ENCODE measurements at places on chromosomes 6 and 20.
A peak's percentile ranks its signal among the peaks of the same experiment; 100 is the strongest.

DNA sequence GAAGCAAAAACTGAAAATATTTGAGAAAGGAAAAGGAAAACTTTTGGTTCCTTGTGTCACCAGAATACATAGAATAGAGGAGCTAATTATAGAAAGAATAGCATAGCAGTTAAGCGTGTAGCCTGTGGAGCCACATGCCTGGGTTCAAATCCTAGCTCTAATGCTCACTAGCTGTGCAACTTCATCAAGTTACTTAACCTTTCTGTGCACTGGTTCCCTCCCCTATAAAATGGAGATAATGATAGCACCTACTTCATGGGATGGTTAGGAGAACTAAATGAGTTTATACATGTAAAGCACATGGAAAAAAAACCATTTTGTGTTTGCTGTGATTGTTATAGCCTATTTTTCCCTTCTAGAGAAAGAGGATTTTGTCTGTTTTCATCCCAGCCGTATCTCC, 24.5 kb upstream of the RNGTT start:
- no peak for DNase-seq
- no peaks in the 10 kb centered on the region for H3K27me3 ChIP-seq
- no peak overlapping the region for H3K27ac ChIP-seq
- H3K4me1 ChIP-seq: no peaks in the 10 kb centered on the region
- H3K36me3 ChIP-seq: no peaks in the 10 kb centered on the region

GRCh38 chr6:163825033-163825432, 410.5 kb downstream of the QKI start:
- no peaks in the 10 kb centered on the region for H3K4me1 ChIP-seq
- H3K27ac ChIP-seq: no peak overlapping the region
- H3K27me3 ChIP-seq: no peaks in the 10 kb centered on the region
- H3K36me3 ChIP-seq: no peaks in the 10 kb centered on the region

- peak; percentile 5 for DNase-seq
- H3K4me3 ChIP-seq: no peak overlapping the region
- H3K4me1 ChIP-seq: peaks cover 14% of the 10 kb centered on the region
- H3K27ac ChIP-seq: no peak overlapping the region
These were observed 20.3 kb downstream of the PACSIN1 start for GRCh38 chr6:34486106-34486740.

- H3K27ac ChIP-seq: no peak overlapping the region
- peaks cover 12% of the 10 kb centered on the region for H3K27me3 ChIP-seq
- no peak overlapping the region for H3K4me3 ChIP-seq
- peaks cover 3% of the 10 kb centered on the region for H3K4me1 ChIP-seq
- no peaks in the 10 kb centered on the region for H3K36me3 ChIP-seq
These were observed 4.1 kb upstream of the XKR7 start for GRCh38 chr20:31963889-31964288.

GRCh38 chr6:2862712-2863181, 21.1 kb upstream of the SERPINB1 start:
- H3K4me3 ChIP-seq: no peak overlapping the region
- H3K27ac ChIP-seq: peak overlapping the region; percentile 21
- H3K27me3 ChIP-seq: no peaks in the 10 kb centered on the region
- H3K36me3 ChIP-seq: no peaks in the 10 kb centered on the region
- no peak for DNase-seq

DNA sequence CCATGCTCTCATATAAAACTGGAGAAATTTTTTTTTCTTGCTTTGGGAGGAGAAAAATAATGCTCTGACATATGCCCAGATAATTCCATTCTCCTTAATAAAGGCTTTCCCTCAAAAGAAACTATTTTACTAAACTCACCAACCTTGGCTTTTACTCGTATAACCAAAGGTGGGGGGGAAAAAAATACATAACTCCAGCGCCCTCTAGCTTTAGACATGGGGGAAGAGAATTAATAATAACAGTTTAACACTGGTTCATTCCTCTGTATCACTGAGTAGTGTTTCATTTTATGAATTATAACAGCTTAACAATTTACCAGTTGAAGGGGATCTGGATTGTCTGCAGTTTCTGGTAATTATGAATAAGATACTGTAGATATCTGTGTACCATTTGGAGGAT, 1226.1 kb downstream of the GRIK2 start:
- H3K27ac ChIP-seq: no peak overlapping the region
- H3K36me3 ChIP-seq: no peaks in the 10 kb centered on the region
- H3K4me1 ChIP-seq: no peaks in the 10 kb centered on the region

GRCh38 chr6:36695414-36695813, 2.2 kb upstream of the RAB44 start:
- no peak overlapping the region for H3K4me3 ChIP-seq
- peaks cover 17% of the 10 kb centered on the region for H3K4me1 ChIP-seq
- DNase-seq: no peak
- H3K27ac ChIP-seq: no peak overlapping the region
- H3K27me3 ChIP-seq: no peaks in the 10 kb centered on the region
- H3K36me3 ChIP-seq: no peaks in the 10 kb centered on the region

GRCh38 chr6:67630146-67630545, 1004.9 kb upstream of the ADGRB3 start:
- DNase-seq: no peak
- H3K27me3 ChIP-seq: no peaks in the 10 kb centered on the region
- H3K36me3 ChIP-seq: no peaks in the 10 kb centered on the region
- no peak overlapping the region for H3K4me3 ChIP-seq
- H3K27ac ChIP-seq: no peak overlapping the region
- H3K4me1 ChIP-seq: no peaks in the 10 kb centered on the region

- H3K27ac ChIP-seq: no peak overlapping the region
- no peaks in the 10 kb centered on the region for H3K27me3 ChIP-seq
- DNase-seq: no peak
- no peak overlapping the region for H3K4me3 ChIP-seq
- H3K36me3 ChIP-seq: peaks cover 61% of the 10 kb centered on the region
These were observed 11.7 kb downstream of the SLA2 start for GRCh38 chr20:36634342-36634741.

DNA sequence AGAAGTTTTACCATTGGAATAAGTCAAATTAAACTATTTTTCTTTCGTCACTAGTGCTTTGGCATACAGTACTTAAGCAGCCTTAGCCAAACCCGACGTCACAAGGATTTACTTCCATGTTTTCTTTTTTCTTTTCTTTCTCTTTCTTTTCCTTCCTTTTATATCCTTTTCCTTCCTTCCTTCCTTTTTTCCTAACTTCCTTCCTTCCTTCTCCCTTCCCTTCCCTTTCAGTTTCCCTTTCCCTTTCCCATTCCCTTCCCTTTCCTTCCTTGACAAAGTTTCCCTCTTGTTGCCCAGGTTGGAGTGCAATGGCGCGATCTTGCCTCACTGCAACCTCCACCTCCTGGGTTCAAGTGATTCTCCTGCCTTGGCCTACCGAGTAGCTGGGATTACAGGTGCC, 9.9 kb downstream of the ULBP3 start:
- H3K4me1 ChIP-seq: no peaks in the 10 kb centered on the region
- no peak overlapping the region for H3K4me3 ChIP-seq
- no peaks in the 10 kb centered on the region for H3K27me3 ChIP-seq
- no peak for DNase-seq
- H3K36me3 ChIP-seq: no peaks in the 10 kb centered on the region
- no peak overlapping the region for H3K27ac ChIP-seq

DNA sequence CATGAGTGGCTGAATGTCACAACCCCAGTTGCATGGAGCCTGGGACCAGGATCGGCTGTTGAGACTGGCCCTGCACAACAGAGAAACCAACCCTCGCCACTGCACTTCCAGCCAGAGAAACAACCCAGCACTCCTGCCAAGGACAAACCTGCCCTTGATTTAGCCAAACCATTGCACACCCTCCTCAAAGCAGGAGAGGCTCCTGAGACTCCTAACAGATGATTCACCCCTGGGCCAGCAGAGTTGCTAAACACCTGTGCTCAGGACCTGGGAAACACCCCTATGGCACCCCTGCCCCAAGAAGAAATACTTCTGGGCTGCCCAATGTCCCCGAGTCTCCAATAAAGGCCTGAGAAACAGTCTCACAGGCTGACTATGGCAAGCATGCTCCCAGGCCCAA, 17.8 kb downstream of the WDR27 start:
- H3K27ac ChIP-seq: no peak overlapping the region
- no peak overlapping the region for H3K4me3 ChIP-seq
- peaks cover 11% of the 10 kb centered on the region for H3K36me3 ChIP-seq
- H3K4me1 ChIP-seq: no peaks in the 10 kb centered on the region
- no peak for DNase-seq

DNA sequence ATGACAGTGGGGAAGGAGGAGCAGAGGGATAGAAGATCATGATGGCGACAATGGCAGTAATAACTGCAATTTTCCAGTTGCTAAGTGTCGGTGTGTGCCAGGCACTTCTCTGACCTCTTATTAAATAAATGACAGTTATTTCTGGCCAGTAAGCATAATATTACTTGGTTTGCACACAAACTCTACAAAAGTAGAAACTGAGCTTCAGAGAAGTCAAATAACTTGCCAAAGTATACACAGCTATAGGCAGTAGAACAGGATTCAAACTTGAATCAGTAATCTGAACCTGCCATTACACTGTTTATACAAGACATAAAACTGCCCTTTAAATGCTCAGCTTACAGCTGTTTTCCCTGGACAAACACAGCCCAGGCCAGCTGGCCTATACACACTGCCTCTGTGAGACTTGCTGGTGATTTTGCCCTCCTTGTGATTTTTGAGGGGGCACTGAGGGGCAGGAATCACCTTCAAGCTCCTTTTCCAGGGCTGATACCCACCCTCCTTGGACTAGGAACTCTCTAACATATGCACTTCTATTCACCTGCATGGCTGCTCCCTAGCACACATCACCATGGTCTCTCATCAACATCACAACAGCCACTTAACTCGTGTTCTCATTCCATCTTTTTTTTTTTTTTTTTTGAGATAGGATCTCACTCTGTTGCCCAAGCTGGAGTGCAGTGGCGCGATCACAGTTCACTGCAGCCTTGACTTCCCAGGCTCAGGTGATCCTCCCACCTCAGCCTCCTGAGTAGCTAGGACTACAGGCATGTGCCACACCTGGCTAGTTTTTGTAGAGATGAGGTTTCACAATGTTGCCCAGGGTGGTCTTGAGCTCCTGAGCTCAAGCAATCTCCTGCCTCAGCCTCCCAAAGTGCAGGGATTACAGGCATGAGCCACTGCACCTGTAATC, 63.6 kb downstream of the SLC23A2 start:
- H3K27ac ChIP-seq: no peak overlapping the region
- no peak for DNase-seq
- no peaks in the 10 kb centered on the region for H3K4me1 ChIP-seq

DNA sequence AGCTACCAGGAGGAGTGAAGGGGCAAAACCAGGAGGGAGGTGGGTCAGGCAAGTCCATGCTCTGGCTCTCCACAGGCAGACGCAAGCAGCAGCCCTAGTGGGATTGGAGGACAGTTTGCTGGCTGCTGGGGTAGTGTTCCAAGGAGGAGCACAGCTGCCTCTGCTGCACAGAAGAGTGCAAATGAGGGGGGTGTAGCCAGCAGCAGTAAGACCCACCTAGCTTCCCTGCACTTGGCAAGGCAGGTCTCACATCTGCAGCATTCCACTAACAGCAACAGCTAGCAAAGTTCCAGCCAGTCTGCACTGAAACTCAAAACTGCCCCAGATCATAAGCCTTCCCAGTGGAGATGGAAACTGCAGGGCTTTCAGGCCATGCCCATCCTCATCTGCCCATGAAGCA, 405.0 kb downstream of the UTRN start:
- DNase-seq: no peak
- H3K36me3 ChIP-seq: peaks cover 10% of the 10 kb centered on the region
- H3K4me3 ChIP-seq: no peak overlapping the region

- H3K27ac ChIP-seq: no peak overlapping the region
- no peaks in the 10 kb centered on the region for H3K36me3 ChIP-seq
- no peaks in the 10 kb centered on the region for H3K27me3 ChIP-seq
- no peaks in the 10 kb centered on the region for H3K4me1 ChIP-seq
- no peak overlapping the region for H3K4me3 ChIP-seq
- no peak for DNase-seq
These were observed 81.6 kb downstream of the OLIG3 start for GRCh38 chr6:137412562-137412961.

DNA sequence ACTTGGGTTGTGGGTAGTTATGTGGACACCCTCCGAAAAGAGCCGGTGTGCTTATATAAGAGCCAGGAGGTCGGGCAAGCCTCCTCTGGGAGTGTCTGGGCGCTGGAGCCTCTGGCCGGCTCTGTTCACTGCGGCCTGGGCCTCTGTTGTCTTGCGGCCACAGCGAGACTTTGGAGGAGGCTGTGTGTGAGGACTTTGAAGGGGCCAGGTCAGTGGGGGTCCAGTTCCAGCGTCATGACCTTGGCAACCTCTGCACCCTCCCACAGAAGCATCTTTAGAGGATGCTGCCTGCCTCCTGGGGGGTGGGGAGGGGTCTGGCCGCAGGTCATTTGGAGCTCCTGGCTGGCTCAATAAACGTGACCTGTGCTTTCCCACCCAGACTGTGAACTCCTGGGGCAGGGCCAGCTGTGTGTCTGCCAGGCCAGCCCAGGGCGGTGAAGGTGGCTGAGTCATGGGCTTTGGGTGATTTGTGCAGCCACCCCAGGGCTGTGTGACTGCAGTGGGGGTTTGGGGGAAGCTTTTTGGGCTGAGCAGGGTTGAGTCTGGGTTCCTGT, 1.2 kb downstream of the TCEA2 start:
- H3K27me3 ChIP-seq: no peaks in the 10 kb centered on the region

- no peaks in the 10 kb centered on the region for H3K4me1 ChIP-seq
- H3K4me3 ChIP-seq: no peak overlapping the region
- H3K36me3 ChIP-seq: no peaks in the 10 kb centered on the region
- DNase-seq: no peak
These were observed 222.1 kb upstream of the UFL1 start for GRCh38 chr6:96299525-96299924.

- no peak overlapping the region for H3K27ac ChIP-seq
- H3K4me3 ChIP-seq: no peak overlapping the region
- H3K36me3 ChIP-seq: no peaks in the 10 kb centered on the region
- no peaks in the 10 kb centered on the region for H3K27me3 ChIP-seq
These were observed 83.8 kb downstream of the FNDC1 start for GRCh38 chr6:159252955-159253508.

- no peak for DNase-seq
- no peak overlapping the region for H3K4me3 ChIP-seq
- no peaks in the 10 kb centered on the region for H3K4me1 ChIP-seq
- H3K27ac ChIP-seq: no peak overlapping the region
- no peaks in the 10 kb centered on the region for H3K27me3 ChIP-seq
- H3K36me3 ChIP-seq: no peaks in the 10 kb centered on the region
These were observed 36.2 kb upstream of the SCUBE3 start for GRCh38 chr6:35177596-35177995.

DNA sequence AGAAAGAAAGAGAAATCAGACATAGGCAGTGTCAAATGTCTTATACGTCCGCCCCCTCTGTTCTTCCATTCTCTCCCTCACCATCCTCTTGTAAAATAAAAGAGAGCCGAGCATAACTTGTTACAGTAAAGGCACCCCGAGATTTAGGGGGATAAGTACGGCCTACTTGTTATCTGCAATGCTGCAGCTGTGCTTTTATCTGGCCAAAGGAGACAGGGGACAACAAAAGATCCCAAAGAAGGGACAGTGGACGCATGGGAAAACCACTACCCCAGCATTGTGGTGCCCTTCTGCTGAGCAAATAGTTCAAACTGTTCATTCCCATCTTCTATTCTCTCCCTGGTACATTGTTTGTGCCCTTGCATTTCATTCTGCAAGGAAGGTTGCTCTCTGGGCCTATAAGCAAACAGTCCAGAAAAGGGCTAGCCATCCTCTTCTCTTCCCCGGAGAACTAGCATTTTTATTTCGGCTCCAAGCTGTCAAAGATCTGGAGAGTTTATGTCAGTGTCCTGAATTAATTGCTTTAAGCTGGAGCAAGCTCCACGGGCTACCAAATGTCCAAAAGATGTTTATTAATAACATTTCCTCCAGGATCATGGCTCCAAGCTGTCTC, 22.3 kb downstream of the FOXA2 start:
- H3K4me3 ChIP-seq: no peak overlapping the region
- H3K4me1 ChIP-seq: no peaks in the 10 kb centered on the region
- no peak overlapping the region for H3K27ac ChIP-seq

All from effector memory CD4-positive, alpha-beta T cell (primary cell).